ENCODE measurements at places on chromosomes 5 and 9.

- DNase-seq: no peak
Measured at GRCh38 chr5:168813184-168813968, 234.2 kb upstream of the PANK3 start.

- DNase-seq: no peak
Measured at GRCh38 chr9:70672161-70672649, 257.7 kb upstream of the KLF9 start.

DNA sequence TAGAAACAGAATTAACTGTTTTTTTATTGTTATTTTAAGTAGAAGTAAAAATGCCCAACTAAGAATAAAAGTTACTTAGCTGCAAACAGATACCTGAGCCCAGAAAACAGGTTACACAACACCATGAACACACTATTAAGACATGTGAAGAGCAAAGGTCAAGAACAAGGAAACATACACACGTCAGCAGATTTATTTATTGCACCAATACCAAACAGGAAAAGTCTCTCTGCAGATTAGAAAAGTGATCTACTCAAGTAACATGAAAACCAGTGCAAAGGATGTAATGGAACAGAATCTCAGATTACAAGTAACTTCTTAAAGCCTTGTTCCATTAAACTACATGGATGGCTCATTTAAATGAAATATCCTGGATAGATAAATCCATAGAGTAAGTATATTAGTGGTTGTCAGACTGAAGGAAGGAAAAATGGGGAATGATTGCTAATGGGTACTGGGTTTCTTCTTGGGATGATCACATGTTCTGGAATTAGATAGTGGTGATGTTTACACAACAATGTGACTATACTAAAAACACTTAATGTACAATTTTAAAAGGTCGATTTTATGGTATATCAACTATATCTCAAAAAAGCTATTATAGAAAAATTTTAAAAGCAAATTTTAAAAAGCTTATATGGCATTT is 6.1 kb downstream of the SAR1B start:
- DNase-seq: no peak

GRCh38 chr9:101450931-101451330 is 15.4 kb upstream of the ALDOB start:
- no peak for DNase-seq

- no peak for DNase-seq
Measured at GRCh38 chr5:91206103-91206502, 177.0 kb downstream of the ARRDC3 start.
